ENCODE measurements at places on chromosomes 3 and 15.

DNA sequence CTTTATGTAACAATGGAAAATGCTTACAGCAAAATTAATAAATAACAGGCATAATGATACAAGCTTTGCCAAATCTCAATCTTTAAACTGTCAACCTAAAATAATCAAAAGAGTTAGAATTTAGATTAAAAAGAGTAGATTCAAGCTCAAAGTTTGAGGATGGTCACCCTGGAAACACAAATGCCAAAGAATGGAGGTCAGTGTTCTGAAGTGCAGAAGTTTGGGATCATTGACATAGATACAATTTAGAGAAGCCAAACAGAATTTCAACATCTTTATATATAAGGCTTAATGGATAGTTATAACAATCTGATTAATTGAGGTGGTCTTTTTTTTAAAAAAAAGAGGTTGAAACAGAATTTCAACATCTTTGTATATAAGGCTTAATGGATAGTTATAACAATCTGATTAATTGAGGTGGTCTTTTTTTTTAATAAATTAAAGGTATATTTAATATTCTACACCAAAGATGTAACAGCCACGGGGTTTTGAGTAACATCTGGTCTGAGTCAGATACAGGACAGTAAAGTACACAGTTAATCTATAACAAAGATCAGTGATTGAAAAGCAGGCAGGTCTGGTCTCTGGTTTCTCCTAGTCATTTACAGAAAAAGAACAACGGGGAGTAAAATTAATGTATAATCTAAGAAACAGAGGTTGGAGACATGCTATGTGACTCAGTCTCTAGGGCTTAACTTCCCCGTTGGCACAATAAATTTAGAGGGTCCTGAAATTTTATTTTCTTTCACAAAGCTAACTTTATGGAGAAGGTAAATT is 490.7 kb downstream of the GBE1 start:
- no peak for DNase-seq

DNA sequence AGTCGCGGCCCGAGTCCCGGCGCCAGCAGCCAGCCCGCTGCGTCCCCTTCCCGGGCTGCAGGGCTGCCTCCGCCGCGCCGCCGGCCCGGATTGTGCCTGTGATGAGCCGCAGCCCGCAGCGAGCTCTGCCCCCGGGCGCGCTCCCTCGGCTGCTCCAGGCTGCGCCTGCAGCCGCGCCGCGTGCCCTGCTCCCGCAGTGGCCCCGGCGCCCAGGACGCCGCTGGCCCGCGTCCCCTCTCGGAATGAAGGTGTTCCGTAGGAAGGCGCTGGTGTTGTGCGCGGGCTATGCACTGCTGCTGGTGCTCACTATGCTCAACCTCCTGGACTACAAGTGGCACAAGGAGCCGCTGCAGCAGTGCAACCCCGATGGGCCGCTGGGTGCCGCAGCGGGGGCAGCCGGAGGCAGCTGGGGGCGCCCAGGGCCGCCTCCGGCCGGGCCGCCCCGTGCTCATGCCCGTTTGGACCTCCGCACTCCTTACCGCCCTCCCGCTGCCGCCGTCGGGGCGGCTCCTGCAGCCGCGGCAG is 1.2 kb downstream of the CHST2 start:
- DNase-seq, result peak; percentile 61

DNA sequence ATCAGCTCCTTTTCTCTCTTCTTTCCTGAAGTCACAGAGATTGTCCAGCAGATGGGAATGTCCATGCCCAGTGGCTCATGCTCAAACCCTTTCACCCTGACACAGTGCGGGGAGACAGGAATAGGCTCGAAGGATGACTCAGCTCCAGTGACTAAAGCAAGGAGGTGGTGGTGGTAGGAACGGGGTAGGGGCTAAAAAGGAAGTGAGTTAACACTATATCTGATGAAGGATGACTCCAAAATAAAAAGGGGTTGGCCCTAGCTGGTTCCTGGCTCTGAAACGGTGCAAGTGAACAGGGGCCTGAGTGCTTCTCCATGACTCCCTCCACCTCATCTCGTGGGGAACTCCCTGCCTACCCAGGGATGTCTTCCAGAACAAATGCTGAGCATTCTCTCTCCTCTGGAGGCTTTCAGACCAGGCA is 167.4 kb upstream of the LPP start:
- DNase-seq, result peak; percentile 91

DNA sequence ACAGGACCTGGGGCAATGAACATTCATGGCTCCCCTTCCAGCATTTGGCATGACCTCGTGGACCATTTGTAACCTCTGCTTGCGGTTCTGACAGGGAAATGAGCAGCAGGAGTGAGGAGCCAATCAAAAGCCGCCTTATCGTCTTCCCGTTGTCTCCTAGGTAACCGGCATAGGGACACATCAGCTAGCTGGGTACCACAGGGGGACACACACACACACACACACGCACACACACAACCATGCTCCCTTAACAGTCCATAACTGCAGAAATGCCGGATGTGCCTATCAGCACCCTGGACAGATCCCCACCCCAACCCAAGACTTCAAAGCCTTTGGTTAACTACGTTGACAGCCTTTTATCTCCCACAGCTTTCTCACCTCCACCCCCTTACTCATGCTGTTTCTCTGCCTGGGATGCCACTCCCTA is 53.4 kb upstream of the CCDC174 start:
- peak; percentile 50 for DNase-seq

DNA sequence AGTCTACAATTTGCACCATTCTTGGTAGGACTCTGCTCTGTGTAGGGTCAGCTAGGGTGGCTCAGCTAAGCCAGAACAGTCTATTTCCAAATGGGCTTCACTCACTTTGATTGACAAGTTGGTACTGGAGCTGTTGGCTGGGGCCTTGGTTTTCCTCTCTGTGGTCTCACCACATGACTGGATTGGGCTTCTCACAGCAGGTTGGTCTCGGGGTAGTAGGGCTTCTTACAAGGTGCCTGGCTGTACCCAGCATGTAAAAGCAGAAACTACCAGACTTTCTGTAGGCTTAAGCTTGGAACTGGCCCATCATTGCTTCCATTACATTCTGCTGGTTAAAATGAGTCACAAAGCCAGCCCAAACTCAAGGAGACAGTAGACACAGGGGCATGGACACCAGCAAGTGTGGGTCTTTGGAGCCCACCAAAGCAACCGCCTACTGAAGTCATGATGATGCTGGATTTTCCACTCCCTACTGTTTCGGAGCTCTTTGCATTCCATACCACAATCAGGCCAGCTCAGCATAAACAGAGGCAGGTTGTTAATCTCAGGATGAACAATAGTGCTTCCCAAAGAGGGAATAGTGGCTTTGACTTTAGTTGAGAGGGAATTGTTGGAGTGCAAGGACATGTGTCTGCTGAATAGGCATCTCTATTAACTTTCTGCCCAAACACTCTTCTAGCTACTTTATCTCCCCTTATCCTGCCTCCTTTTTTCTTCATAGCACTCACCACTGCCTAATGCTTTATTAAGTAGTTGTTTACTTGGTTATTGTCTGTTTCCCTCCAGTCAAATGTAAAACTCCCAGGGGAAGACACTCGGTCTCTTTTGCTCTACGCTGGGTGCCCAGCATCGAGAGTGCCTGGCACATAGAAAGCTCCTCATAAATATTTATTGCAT is 78.0 kb upstream of the RARB start:
- DNase-seq, result no peak

Measured in mesenchymal stem cell (in vitro differentiated cells and primary cell).